Omental fat pad (tissue), 4 donors: ENCODE measurements at places on chromosomes 4 and X.
A peak's percentile ranks its signal among the peaks of the same experiment; 100 is the strongest.

- DNase-seq = no peak
Measured at GRCh38 chrX:51876441-51876840, 17.0 kb upstream of the MAGED1 start.

GRCh38 chr4:75306506-75306905 lies 207.7 kb downstream of the RCHY1 start:
- no peak for DNase-seq

- no peak for DNase-seq
Measured at GRCh38 chr4:111208970-111209369, 586.1 kb upstream of the PITX2 start.

DNA sequence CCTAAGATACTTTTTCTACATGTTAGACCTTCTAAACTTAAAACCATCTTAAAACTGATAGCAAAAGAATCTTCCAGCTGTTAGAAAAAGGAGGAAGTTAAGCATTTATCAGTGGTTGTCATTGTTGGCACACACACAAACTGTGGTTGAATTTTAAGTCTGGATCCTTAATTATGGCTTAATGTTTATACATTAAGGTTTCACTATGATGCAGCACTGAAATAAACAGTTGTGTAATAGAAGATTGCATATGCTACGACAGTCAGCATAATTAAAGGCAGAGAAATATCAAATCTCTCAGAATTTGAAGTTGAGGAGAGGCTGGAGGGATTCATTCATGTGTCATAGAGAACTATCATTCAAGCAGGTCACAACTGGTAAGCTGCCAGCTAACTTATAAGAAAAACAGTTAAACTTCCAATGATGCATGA lies 32.3 kb downstream of the ADGRA3 start:
- DNase-seq = no peak

DNA sequence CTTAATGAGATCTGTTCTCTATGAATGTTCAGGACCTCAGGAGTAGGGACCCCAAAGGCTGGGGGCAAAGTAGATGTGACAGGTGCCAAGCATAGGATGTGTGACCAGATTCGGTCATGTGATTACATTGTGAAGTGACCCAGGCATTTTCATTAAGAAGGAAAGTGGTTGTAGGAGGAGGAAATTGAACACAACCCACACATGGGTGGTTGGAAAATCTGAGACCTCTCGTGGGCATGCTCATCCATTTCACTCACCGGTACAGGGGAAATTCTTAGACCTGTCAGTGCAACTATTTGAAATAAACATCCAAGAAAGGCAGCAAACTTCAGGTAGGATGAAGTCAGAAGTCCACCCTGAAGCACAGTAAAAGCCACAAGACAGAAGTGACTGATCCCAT lies 43.5 kb upstream of the CD99 start:
- no peak for DNase-seq

GRCh38 chr4:138512756-138513155 lies 270.6 kb upstream of the SLC7A11 start:
- DNase-seq = no peak

DNA sequence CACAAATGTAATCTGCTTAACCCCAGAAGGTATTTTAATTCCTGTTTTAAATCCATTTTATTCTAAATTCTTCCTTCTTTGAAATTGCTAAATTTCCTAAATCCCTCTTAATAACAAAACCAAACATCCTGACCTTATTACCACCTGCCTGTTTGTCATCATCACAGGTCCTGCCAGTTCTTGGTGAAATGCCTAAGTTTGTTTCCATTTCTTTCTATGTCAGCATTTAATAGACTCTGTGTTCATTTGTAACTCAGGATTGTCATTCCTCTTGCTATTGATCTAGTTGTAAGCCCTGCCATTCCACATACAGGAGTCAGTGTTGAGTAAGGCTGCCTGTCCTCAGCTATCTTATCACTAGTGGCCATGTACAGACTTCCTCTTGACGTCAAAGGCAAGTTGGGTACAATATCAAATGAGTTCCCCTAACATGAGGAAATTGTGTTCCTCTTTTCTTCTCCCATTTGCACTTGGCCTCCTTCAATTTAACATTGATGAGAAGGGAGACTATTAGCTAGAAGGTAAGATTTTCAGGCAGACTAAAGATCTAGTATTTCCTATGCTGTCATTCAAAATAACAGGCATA lies 440.1 kb downstream of the AFF2 start:
- no peak for DNase-seq

DNA sequence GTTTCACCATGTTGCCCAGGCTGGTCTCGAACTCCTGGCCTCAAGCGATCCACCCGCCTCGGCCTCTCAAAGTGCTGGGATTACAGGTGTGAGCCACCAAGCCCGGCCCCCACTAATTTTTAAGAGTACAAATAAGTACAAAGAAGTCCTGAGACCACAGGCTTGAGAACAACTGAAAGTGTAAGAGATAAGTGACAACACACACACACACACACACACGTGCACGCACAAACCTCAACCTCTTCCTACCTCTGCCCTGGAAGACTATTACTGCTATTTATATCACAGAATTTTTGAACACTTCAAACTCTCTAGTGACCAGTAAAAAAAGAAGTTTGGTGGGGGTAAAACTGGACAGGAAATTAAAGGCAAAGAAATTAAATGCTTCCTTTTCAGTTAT lies 7.5 kb downstream of the KLHL15 start:
- no peak for DNase-seq

DNA sequence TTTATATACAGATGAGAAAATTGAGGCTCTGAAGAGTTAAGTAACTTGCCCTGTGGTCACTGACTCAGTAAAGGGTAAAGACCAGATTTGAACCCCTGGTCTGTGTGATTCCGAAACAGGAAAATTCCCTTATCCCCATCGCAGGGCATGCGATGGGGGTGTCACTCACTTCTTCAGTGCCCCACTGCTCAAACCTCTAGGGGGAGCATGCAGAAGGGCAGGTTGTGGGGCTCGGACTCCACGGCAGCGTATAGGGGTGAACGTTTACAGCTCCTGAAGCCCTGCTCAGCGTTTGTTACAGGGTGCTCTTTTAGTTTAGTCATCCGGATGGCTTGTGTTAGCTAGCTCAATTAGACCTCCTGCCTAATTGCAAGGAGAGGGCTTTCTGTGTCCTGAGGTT lies 3.7 kb upstream of the EXOC1 start:
- DNase-seq = no peak

- DNase-seq = no peak
Measured at GRCh38 chrX:71514367-71515037, 18.4 kb upstream of the OGT start.

DNA sequence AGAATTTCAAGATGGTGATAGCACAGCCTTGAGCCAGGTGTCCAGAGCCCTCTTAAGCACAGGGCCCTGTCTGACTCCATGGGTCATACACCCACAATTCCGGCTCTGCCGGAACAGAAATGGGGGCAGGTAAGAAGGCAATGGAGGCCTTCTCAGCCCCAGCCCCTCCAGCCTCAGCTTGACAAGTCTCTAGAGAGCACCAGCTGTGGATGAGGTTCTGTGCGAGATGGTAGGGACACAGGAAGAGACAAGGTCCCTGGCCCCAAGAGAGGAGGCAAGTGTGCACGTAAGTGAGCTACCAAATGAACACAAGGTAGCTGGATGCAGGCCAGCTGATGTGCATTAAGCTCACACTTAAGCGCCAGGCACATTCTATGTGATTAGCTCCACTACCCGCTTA lies 2.4 kb upstream of the PRRG3 start:
- no peak for DNase-seq

- DNase-seq = no peak
Measured at GRCh38 chrX:68568136-68568535, 69.3 kb downstream of the YIPF6 start.

DNA sequence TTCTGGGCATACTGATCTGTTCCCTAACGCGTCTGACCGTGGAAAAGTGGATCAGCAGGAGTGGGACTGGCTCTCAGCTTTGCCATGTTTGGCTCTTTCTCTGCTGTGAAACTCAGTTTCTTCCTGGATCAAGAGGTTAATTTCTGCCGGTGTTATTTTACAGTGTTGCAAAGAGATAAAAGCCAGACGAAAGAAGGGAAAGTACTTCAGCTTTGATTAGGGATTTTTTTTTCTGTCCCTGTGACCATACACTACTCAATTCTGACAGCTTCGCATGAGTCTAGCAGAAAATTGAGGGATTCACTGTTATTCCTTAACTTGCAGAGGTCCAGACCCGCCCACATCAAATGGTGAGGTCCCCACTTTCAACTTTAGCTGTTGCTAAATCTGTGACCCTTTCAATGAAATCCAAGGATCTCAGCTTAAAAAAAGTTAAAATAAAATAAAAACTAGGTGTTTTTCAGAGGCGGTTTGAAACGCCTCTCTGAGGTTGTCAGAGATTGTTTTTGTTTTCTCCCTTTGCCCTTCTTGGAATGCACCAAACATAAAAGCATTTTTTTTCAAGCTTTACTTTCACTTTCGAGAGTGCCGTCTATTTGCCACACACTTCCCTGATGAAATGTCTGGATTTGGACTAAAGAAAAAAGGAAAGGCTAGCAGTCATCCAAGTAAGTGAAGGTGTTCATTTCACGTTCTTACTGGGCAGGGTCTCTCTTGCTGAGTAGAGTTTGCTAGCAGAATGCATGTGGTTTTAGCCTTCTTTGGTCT lies at the start of gene TLR3:
Gene TLR3, plus strand, starts transcription at position 576 of the 768 bp plus-strand sequence. CDS start 7,464 bp downstream, outside the sequence.
- no peak for DNase-seq

DNA sequence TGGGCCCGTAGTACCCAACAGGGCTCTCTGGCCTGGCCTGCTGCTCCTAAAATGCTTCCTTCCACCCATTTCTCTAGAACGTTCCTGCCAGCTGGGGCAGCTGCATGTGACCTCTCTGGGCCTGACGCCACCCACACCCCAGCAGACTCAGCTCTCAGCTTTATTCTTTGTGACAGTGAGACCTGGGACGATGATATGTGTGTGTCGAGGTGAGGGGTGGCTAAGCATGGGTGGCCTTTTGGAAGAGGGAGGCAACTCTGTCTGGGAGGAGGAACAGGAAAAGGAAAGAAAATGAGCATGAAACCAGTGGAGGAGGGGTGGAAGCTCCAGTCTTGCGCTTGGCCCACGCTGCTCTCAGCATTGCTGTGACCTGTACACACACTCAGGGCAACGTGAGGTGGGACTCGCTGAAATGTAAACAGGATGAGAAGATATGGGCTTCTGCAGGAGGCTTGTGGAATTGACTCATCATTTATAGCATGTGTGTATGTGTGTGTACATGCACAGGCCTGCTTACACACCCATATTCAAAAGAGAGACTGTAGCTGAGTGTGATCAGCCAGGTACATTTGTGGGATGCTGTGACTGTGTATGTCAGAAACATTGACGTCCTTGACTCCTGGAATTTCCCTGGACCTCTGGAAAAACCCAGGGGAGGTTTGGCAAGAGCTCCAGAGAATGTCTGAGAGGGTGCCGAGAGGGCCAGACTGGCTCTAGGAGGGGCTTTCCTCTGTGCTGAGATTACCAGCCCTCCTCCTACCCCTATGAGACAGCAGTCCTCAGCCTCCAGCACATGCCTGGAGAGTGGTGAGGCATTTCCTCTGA lies 137.9 kb downstream of the PJA1 start:
- DNase-seq = peak; percentile 23

DNA sequence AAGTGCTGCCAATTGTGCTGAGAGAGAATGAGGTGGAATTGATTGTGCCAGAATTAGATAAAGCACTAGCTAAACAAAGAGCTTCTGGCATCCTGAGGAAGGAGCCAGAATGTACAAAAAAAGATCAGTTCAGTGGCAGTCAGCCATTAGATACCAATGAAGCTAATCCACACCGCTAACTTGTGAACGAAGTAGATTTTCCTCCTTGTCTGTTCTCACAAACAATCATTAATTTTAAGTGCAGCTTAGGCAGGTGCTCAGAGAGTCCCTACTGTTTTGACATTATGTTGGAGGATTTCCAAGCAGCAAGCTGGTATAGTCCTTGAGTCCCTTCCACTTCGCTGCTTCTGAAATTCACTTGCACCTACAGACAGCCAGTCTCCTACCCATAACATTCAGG lies 617.4 kb downstream of the CENPC start:
- no peak for DNase-seq

DNA sequence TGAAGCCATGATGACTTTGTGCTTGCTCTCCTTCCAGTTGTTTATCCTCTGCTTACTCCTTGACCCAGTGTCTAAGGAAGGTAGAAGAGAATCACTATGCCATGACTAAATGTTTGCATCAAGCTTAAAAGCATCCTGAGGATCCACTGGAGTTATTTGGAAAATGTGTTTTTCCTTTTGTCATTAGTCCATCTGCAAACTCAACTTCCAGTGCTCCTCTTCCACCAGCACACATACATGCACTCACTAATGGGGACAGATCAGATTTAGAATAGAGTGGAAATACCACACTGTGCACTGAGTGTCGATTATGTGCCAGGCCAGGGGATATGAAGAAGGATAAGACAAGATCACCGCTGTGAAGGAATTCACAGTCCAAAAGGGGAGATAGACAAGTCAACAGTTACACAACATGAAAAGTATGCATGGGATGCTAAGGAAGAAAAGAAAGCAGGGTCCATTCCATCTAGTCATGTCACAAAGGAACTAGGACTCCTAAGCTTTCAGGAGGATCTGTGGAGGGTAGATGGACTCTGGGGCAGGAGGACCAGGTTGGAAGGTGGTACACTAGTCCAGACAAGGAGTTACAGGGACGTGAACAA lies 1.9 kb downstream of the OCIAD2 start:
- no peak for DNase-seq

- no peak for DNase-seq
Measured at GRCh38 chrX:40719218-40719617, 16.1 kb downstream of the MED14 start.

DNA sequence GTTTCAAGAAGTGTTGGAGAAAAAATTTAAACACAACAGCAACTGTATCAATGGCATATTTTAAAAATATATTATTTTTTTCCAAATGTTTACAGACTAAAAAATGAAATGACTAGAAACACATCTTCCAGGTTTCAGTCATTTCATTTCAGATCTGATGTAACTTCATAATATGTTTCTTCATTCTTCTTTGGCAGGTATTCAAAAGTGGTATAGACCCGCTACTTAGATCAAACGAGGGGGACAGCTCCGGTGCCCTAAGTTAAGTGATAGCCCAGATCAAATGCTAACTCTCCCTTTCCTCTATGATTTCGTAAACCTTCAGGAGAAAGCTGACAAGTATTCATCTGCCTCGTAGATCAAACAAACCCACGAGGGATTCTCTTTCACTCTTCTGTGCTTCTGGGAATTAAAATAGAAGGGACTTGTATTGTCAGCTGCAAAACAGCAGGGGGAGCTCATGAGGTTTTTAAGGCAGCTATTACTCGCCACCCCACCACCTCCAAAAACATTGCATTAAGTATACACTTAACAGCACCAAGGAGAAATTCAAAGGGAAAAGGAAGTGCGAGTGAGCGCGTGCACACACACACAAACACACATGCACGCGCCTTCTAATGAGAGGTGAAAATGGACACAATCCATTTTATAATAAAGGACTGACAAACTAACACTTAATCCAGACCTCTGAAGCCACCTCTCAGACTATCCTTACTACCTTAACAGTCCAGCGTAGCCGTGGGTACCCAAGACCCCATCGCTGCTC lies 21.4 kb downstream of the HELT start:
- DNase-seq = no peak

- DNase-seq = no peak
Measured at GRCh38 chr4:96993560-96993959, 1149.7 kb downstream of the STPG2 start.

DNA sequence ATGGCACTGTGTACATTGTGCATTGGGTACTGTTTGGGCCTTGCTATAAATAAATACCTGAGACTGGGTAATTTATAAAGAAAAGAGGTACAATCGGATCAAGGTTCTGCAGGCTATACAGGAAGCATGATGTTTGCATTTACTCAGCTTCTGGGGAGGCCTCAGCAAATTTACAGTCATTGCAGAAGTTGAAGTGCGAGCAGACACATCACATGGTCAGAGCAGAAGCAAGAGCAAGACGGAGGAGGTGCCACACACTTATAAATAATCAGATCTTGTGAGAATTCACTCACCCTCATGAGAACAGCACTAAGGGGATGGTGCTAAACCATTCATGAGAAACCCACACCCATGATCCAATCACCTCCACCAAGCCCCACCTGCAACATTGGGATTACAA lies 505.0 kb downstream of the ARAP2 start:
- no peak for DNase-seq
